ENCODE measurements at places on chromosomes 3 and 15.

DNA sequence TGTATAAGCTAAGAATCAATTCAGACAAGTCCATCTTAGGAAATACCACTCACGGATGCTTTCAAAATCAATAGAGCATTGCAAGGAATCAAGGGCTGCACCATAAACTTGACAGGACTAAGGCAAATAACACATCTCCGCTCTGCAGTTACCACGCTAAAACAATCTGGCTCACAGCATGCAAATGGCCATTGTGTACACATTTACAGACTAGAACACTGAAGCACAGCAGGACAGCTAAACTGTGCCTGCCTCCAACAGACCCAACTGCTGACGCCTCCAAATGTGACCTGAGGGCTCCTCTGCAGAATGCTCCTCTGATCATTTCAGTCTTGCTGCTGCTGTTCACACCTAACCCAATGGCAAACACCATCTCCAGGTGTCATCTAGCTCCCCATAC is 104.3 kb downstream of the MEX3B start:
- DNase-seq = no peak

- DNase-seq = peak; percentile 71
Observed at GRCh38 chr3:121477589-121477988, 68.2 kb downstream of the POLQ start.

DNA sequence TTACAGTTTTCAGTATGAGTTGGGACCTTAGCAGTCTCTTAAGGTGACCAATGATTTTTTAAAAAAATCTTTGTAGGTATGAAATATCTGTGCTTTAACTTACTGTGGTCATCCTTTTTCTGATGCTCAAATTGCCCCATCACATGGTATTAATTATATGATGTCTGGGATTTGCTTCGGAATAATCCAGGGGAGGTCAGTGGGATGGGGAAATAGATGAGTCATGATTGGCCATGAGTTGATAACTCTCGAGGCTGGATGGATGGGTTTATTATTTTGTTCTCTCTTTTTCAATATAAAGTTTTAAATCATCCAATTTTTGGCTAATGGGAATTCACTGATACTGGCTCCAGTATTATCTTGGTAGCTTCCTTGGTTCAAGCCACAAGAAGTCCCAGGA is 370.3 kb upstream of the TPM1 start:
- DNase-seq = no peak

- no peak for DNase-seq
Observed at GRCh38 chr15:98933406-98933805, 74.2 kb downstream of the PGPEP1L start.

DNA sequence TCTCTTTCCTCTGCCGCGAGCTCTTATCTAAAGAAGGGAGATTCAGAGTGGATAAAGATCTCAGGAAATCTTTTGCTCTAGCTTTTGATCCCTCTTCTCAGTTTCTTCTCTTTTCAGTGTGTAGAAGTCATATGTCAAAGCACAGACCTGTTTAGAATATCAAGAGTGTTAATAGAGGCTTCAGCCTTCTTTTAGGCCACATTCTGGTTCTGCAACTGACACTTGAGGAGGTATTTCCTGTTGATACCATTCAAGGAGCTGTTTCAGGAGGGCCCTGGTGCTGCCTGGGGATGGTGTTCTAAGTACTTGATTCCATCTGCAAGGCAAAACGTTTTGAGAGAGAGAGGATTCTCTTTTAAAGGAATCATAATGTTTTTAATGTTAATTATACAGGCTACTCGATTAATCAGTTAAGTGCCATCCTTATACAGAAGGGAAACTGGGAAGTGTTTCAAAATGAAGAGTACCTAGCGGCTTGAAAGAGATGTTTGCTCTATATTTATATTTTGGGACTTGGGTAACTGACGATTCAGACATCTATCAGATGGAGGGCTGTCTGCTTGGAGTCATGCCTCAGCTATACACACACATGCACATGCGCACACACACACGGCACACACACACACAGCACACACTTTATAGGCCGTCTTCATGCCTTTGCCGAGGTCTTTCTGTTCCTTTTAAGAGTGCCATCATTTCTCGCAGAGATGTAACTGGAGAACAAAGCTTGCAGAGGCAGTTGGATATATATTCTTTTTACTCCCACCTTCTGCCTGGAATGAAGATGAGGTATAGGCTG is 313.9 kb downstream of the PTPRG start:
- DNase-seq = no peak

GRCh38 chr3:106255870-106256248 is 387.0 kb upstream of the CBLB start:
- DNase-seq = no peak

Measured in non-pigmented ciliary epithelial cell (primary cell).